ENCODE measurements at places on chromosomes 5 and 9. TPM values are rescaled to one million over a fixed set of nuclear protein-coding genes. Genes with fewer than 3 reads are reported as not detected.
A peak's percentile ranks its signal among the peaks of the same experiment; 100 is the strongest.

- H3K4me1 ChIP-seq, result no peaks in the 10 kb centered on the region
- no peak overlapping the region for H3K4me3 ChIP-seq
- no peaks in the 10 kb centered on the region for H3K27me3 ChIP-seq
- no peak for DNase-seq
- H3K36me3 ChIP-seq, result no peaks in the 10 kb centered on the region
Observed at GRCh38 chr9:90034071-90034470, 429.3 kb downstream of the GADD45G start.

DNA sequence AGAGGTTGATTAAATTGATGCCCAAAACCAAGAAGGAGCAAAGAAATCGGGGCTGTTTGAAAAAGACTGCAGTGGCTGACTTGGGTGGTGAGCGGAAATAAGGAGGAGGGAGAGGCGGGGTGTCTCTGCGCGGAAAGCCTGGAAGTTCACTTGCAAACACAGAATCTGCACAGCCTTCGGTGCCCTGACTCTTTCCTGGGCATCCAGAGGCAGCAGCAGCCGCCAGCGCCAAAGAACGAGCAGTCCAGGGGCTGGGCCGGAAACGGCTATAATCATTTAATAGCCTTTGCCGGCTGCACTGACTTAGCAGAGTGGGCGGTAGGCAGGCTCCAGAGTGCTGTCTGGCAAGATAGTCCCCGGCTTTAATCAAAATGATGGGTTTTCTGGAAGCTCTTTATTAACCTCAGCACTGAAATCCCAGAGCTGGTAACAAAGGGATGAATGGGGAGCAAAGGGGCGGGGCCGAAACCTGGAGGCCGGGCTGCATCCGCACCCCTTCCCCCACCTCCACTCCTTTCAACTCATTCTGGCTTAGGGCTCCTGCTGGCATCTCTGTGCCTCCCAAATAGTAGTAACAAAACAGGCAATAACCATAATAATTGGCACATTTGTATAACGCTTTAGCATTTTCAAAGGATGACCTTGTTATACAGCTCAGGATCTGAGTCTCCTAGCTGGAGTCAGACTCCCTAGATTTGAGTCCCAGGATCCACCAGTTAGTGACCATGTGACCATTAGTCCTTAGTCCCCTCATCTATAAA, 35.7 kb downstream of the PCDHAC2 start:
- no peak for DNase-seq
- H3K27me3 ChIP-seq, result peaks cover 71% of the 10 kb centered on the region
- H3K36me3 ChIP-seq, result no peaks in the 10 kb centered on the region
- H3K4me3 ChIP-seq, result peak overlapping the region; percentile 43
- no peak overlapping the region for H3K27ac ChIP-seq

- no peaks in the 10 kb centered on the region for H3K27me3 ChIP-seq
- no peaks in the 10 kb centered on the region for H3K4me1 ChIP-seq
- DNase-seq, result no peak
- no peak overlapping the region for H3K4me3 ChIP-seq
- peaks cover 62% of the 10 kb centered on the region for H3K36me3 ChIP-seq
- H3K27ac ChIP-seq, result no peak overlapping the region
Observed at GRCh38 chr5:90519081-90519480, 10.3 kb downstream of the LYSMD3 start.

GRCh38 chr5:131084436-131084835, 80.6 kb downstream of the HINT1 start:
- no peaks in the 10 kb centered on the region for H3K36me3 ChIP-seq
- H3K27me3 ChIP-seq, result no peaks in the 10 kb centered on the region
- DNase-seq, result no peak
- no peak overlapping the region for H3K27ac ChIP-seq
- no peak overlapping the region for H3K4me3 ChIP-seq

DNA sequence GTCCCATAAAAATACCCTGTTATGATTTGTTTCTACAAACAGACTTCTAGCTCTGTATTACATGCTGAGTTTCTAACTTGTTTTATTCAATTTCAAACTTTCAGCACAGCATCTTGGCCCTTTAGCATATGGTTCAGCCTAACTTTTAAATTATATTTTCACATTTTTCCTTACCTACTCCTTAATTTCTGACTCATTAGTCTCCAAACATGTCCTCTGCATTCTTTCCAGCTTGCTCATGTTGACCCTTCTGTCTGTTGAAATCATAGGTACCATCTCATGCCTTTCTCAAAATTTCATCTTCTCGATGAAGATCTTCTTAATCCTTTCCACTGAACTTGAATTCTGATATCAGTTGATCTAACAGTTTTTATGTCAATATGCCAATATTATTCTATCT, 200.9 kb upstream of the RIOK2 start:
- no peak overlapping the region for H3K4me3 ChIP-seq
- H3K27ac ChIP-seq, result no peak overlapping the region
- H3K27me3 ChIP-seq, result no peaks in the 10 kb centered on the region
- no peak for DNase-seq
- no peaks in the 10 kb centered on the region for H3K36me3 ChIP-seq
- no peaks in the 10 kb centered on the region for H3K4me1 ChIP-seq

DNA sequence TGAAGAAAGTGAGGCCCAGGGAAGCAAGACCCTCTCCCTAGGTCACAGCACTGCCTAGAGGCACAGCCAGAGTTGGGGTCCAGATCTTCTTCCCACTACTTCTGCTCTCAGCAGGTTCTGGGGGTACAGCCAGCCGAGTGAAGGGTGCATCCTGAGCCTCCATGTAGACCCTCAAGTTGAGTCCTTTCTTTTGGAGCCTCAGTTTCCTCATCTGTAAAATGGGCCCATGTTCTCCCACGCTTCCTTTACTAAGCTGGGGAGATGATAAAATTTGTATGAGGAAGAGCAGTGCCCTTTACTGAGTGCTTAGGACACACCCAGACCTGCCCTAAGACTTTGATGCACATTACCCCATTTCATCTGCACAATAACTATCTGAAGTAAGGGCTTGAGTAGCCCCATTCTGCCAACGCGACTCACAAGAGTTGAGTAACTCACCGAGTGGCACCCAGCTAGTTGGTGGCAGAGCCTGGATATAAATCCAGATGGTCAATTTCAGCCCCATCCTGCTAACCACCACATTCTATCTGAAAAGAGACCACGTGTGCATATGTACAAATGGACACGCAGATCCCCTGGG, 64.3 kb upstream of the GGTA1 start:
- H3K4me1 ChIP-seq, result peaks cover 30% of the 10 kb centered on the region
- H3K27ac ChIP-seq, result no peak overlapping the region
- no peak overlapping the region for H3K4me3 ChIP-seq
- no peak for DNase-seq
- no peaks in the 10 kb centered on the region for H3K27me3 ChIP-seq
- no peaks in the 10 kb centered on the region for H3K36me3 ChIP-seq

DNA sequence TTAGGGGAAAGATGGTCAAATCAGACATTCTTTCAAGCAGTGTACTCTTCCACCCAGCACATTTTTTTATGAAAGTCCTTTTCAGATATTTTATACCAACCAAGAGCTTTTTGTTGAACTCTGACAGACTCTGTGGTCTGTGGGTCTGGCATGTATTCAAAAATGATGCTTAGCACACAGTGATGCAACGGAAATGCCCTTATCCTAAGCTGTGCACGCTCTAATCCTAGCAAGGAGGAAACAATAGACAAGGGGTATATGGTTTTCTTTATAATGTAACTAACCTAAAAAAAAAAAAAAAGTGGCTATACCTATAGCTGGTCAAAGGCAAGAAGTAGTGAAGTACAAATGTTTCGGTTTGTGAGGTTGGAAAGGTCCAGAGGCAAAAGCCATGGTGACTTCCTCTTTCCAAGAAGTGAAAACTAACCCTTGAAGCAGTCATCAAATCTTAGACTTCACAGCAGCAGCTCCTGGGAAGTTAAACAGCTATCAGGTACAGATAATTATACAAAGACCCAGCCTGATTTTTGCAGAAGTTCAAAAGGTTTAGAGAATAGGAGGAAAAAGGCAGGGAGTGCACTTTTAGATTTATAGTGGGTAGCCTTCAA, 82.5 kb downstream of the SEMA6A start:
- no peak for DNase-seq
- H3K4me3 ChIP-seq, result no peak overlapping the region
- peaks cover 21% of the 10 kb centered on the region for H3K4me1 ChIP-seq
- H3K36me3 ChIP-seq, result peaks cover 18% of the 10 kb centered on the region
- peak overlapping the region; percentile 73 for H3K27ac ChIP-seq
- no peaks in the 10 kb centered on the region for H3K27me3 ChIP-seq

- peaks cover 45% of the 10 kb centered on the region for H3K36me3 ChIP-seq
- DNase-seq, result peak; percentile 69
- H3K27ac ChIP-seq, result peak overlapping the region; percentile 97
- peaks cover 92% of the 10 kb centered on the region for H3K4me1 ChIP-seq
- H3K4me3 ChIP-seq, result peak overlapping the region; percentile 97
Observed at GRCh38 chr5:151023651-151024050, 3.3 kb downstream of the GPX3 start.

GRCh38 chr5:83703059-83703458, 17.6 kb downstream of the HAPLN1 start:
- H3K27me3 ChIP-seq, result peaks cover 5% of the 10 kb centered on the region
- H3K36me3 ChIP-seq, result no peaks in the 10 kb centered on the region
- no peak overlapping the region for H3K4me3 ChIP-seq
- H3K27ac ChIP-seq, result no peak overlapping the region
- no peaks in the 10 kb centered on the region for H3K4me1 ChIP-seq

GRCh38 chr5:78234804-78235203, 59.7 kb downstream of the AP3B1 start:
- no peak for DNase-seq
- H3K27me3 ChIP-seq, result no peaks in the 10 kb centered on the region
- peaks cover 11% of the 10 kb centered on the region for H3K36me3 ChIP-seq

GRCh38 chr5:10985721-10986110, 224.7 kb upstream of the DAP start:
- H3K4me1 ChIP-seq, result peaks cover 32% of the 10 kb centered on the region
- no peak overlapping the region for H3K4me3 ChIP-seq
- H3K36me3 ChIP-seq, result no peaks in the 10 kb centered on the region
- no peak for DNase-seq
- H3K27ac ChIP-seq, result no peak overlapping the region

DNA sequence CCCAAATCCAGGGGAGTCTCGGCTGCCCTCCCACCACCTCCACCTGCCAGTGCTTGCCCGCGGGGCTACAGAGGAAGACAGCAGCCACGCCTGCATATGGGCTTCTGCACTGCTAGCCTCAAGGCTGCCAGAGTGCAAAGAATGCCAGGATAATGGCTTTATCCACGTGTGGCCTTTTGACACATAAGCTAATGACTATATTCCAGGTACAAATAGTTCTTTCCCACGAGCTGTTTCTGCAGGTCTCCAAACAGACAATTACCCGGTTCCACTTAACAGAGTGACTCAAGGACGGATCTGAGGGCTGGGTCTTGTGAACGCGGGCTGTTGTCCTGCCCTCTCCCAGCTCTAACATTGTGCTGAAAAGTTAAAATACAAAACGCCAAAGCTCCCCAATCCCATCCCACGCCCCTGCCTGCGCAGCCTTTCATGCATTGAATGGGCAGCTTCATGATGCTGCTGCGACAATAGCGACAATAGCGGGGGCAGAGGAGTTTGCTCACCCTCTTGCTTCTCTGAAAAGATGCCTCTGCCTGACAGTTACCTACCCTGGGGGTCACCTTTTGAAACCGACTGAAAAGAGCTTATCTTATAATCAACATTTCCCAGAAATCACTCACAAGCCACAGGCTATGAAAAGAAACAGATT, 39.1 kb upstream of the MSH3 start:
- no peaks in the 10 kb centered on the region for H3K27me3 ChIP-seq
- no peaks in the 10 kb centered on the region for H3K36me3 ChIP-seq
- H3K27ac ChIP-seq, result no peak overlapping the region

DNA sequence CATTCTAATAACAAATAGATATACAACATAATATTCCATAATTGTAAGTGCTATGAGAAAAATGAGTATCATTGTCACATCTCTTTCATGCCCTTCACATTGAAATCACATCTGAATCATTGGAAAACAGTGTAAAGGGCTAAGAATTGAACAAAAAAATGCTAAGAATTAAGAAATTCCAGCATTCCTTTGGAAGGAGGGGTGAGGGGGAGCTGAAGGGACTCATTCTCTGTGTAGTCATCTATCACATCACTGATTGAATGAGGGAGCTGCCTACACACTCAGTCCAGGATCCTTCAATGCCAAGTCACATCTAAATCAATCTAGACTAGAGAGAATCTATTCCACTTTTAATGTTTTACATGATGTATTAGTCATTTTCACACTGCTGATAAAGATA, 286.6 kb downstream of the DTWD2 start:
- H3K36me3 ChIP-seq, result peaks cover 6% of the 10 kb centered on the region
- no peaks in the 10 kb centered on the region for H3K27me3 ChIP-seq
- H3K4me3 ChIP-seq, result no peak overlapping the region
- H3K4me1 ChIP-seq, result no peaks in the 10 kb centered on the region
- DNase-seq, result no peak

DNA sequence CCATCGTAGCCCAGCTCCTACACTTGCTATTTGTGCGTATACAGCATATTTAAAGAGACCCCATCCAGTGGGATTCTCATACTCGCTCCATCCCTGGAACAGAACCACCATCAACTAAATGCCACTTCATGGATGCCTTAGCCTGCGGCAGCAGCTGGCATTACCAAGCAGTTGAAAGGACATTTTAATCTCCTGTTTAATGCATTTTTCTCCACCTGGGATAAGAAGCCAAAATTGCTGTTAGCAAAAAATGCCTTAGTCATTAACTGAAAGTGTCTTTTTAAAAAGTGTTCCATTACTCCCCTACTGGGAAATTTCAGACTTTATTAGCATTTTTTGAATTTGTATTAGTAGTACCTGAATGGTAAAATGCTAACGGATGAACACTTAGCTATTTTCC, 662.6 kb upstream of the MEF2C start:
- no peak overlapping the region for H3K27ac ChIP-seq
- no peaks in the 10 kb centered on the region for H3K27me3 ChIP-seq

GRCh38 chr5:148091991-148092964, 28.5 kb downstream of the SPINK5 start:
- no peaks in the 10 kb centered on the region for H3K36me3 ChIP-seq
- DNase-seq, result no peak
- H3K27ac ChIP-seq, result peak overlapping the region; percentile 29
- no peak overlapping the region for H3K4me3 ChIP-seq

GRCh38 chr5:14211818-14212803, 69.0 kb downstream of the TRIO start:
- peaks cover 80% of the 10 kb centered on the region for H3K4me1 ChIP-seq
- H3K4me3 ChIP-seq, result no peak overlapping the region
- no peaks in the 10 kb centered on the region for H3K27me3 ChIP-seq

DNA sequence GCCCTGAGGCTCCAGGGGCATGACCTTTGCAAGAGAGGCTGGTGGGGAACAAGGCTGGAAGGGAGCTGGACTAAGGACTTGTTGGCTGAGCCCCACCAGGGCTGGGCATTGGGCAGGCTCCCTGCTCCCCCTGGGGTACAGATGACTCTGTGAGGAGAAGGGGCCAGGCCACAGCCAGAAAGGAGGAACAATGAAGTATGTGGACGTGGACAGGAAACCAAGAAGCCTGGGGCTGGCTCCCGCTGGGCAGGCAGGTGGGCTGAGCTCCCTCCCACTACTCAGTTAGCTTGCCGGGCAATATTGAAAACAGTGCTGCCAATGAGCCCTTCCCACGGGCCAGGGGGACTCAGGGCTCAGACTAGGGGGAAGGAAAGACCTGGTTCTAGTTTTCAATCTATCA, 66.1 kb upstream of the SPTLC1 start:
- H3K27me3 ChIP-seq, result no peaks in the 10 kb centered on the region
- no peaks in the 10 kb centered on the region for H3K4me1 ChIP-seq
- no peaks in the 10 kb centered on the region for H3K36me3 ChIP-seq

GRCh38 chr9:9847750-9848149, 765.1 kb downstream of the PTPRD start:
- no peak overlapping the region for H3K4me3 ChIP-seq
- DNase-seq, result no peak
- H3K4me1 ChIP-seq, result no peaks in the 10 kb centered on the region
- H3K27ac ChIP-seq, result no peak overlapping the region
- no peaks in the 10 kb centered on the region for H3K36me3 ChIP-seq
- no peaks in the 10 kb centered on the region for H3K27me3 ChIP-seq

The ZNF454 gene
- total RNA-seq, result 2.6 TPM

The PROB1 gene
- 46.3 TPM for total RNA-seq

The HAUS6 gene
- total RNA-seq, result 5.6 TPM

The IFNB1 gene
- not detected for total RNA-seq

The LSM11 gene
- 1.3 TPM for total RNA-seq

The CERCAM gene
- 8.5 TPM for total RNA-seq
